Germinal center (tissue), 1 donor: ENCODE measurements at places on chromosomes 16 and 17.
A peak's percentile ranks its signal among the peaks of the same experiment; 100 is the strongest.

DNA sequence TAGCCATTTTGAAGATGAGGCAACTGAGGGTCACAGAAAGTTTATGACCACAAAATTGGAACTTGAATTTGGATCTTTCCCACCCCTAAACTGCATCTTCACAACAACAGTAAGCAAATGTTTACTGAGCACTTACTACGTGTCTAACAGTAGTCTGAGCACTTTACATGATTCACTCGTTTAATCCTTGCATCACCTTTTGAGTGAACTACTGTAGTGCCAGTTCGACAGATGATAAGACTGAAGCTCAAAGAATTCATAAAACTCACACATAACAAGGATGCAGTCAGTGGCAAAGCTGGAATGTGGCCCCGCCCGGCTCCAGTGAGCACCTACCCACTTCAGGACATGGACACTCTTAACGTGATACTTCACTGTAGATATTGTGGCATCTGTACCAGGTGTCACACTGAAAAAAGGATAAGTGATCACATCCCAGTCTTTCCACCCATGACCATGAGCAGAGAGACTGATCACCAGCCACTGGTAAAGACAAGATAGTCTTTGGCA lies 36.0 kb upstream of the HLF start:
- DNase-seq: no peak

DNA sequence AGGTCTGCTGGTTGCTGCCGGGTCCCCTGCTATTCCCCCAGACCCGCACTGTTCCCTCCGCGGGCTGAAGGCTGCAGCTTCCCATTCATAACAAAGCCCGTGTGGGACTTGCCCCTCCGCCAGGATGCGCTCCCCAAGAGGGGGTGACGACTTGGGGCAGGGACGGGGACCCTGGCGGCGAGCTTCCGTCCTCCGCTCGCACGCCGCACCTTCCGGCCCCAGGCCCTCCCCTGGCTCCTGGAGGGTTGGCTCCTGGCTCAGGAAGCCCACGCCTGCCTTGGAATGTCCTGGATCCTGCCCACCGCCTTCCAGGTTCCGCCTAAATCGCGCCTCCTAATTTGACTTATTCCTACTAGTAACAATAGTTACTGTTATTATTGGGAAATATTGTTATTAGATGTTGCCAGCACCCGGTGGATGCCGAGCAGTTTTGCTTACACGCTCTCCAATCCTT lies 1.1 kb upstream of the TFAP4 start:
- peak; percentile 65 for DNase-seq

DNA sequence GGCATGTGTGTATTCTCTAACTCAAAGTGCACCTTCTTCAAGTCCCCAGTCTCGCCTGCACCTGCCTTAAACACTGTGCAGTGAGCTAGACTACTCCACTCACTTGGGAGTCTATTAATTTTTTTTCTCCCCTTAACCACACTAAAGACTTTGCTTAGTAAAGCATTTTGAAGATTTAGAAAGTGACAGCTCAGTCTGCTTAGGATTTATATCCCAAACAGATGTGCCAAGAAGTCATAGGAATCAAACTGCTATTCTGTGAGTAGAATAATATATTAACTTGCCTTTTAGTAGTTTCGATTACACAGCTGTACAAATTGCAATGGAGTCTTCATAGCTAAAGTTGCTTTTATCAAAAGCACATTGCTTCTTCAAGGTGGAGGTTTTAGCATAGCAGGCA lies 47.2 kb upstream of the MED13 start:
- no peak for DNase-seq

- no peak for DNase-seq
Observed at GRCh38 chr17:77318491-77319210, 177.9 kb downstream of the SEC14L1 start.

- DNase-seq: no peak
Observed at GRCh38 chr17:48054238-48055185, 6.4 kb downstream of the NFE2L1 start.

DNA sequence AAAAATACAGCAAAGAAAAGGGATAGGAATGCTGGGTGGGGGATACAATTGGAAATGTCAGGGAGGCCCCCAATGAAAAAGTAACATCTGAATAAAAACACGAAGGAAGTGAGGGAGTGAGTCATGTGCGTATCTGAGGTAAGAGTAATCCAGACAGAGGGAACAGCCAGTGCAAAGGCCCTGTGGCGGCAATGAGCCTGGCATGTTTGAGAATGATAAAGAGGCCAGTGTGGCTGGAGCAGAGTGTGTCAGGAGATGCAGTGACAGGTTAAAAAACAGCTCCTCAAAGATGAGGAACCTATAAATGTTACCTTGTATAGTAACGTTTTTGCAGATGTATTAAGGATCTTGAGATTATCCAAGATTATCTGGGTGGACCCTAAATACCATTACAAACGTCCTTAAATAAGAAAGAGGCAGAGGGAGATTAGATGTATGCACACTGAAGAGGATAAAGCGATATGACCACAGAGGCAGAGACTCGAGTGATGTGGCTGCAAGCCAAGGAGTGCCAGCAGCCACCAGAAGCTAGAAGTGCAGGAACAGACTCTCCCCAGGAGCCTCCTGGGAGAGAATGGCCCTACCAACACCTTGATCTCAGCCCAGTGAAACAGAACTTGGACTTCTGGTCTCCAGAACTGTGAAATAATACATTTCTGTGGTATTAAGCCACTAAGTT lies 17.8 kb upstream of the SLC35B1 start:
- no peak for DNase-seq

GRCh38 chr16:58264961-58265479 lies 29.8 kb downstream of the PRSS54 start:
- DNase-seq: no peak

DNA sequence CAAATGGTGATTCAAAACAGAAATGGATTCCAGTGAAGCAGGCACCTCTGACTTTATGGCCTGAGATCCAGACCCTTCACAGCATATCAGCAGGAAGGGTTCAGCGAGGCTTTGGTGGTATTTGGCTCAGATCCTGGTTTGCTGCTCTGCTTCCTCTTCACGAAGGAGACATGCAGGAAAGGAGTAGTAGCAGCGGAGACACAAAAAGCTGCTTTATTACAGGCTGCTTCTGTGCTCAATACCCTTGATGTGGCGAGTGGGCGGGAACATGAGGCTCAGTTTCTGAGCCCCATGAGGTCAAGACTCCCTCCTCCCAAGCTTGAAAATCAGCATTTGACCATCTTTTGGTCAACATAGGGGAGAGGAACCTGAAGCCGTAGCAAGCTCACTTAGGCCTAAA lies 213.3 kb upstream of the AXIN2 start:
- no peak for DNase-seq

GRCh38 chr17:81456091-81456490 lies 56.5 kb downstream of the ACTG1 start:
- DNase-seq: no peak

DNA sequence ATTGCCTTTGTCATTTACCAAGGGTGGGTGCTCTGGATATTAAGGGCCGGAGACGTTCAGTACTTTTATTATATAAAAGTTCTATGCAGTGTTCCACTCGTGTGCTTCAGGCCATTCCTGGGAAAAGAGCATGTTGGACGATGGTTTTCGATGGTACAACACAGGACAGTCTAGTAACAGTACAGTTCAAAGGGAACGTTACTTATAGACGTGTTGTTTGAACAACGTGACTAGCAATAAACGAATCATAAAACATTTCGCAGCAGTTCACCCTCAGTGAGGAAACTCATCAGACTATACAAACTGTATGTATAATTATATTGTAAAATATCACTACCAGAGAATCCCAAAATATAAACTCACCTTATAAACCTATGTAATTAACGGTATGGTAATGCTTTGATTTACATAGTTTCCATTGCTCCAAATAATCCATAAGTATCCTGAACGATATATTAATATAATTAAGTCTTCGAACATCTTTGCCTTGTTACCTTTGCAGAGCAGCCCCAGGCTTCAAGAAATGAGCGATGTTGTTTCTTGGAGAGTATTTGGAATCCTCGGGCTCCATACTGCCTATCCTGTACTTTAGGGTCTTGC lies 589 bp downstream of the NMT1 start:
- DNase-seq: no peak

- no peak for DNase-seq
Observed at GRCh38 chr17:44971776-44972483, 3.8 kb upstream of the C1QL1 start.

GRCh38 chr17:48194097-48194550 lies 86.6 kb downstream of the SNX11 start:
- DNase-seq: no peak

DNA sequence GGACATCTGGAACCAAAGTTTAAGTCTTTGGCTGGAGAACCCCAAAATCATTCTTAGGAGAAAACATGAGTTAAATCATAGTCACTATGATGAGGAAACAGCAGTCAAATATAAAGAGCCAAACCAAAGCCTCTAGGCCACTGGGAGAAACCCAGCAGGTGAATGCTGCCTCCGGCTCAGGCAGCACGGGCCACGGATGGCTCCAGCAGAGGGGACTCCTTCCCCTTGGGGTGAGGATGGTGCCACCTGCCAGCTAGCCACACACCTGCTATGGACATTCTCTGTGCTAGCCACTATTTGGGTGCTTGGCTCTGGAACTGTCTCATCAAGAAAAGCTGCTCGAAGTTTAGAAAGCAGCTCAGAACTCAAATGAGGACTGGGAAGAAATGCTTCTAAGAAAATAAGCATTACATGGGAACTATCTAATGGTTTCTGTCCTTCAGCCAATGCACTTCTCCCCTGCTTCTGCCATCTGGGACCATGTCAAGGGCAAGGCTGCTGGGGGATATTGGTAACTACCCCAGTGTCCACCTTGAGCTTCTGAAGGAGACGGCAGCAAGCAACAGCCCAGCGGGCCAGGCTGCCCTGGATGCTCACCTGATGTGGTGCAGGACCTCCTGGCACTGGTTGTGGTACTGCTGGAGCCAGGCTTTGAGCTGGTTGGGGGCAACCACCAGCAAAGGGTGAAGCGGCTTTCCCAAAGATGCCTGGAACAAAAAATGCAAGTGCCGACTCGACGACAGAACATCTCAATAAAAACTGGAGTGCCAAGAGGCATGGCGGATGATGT lies 22.5 kb downstream of the ELAC2 start:
- DNase-seq: no peak

DNA sequence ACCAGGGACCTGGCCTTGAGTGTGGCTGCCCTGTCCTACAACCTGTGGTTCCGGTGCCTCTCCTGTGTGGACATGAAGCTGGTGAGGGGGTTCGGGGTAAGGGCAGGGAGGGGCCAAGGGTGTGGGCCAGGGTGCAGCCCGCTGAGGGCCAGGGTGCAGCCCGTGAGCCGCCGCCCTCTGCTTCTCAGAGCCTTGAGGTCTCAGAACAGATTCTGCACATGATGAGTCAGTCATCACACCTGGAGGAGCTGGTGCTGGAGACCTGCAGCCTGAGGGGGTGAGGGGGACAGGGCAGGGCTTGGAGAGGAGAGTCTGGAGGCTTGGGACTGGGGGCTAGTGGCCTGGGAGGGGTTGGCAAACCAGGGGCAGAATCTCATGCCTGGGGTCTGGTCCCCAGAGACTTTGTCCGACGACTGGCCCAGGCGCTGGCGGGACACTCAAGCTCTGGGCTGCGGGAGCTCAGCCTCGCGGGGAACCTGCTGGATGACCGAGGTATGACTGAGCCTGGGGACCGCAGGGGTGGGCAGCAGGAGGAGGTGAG lies 2.2 kb downstream of the CARMIL2 start:
- no peak for DNase-seq
